Endothelial cell of umbilical vein (primary cell): ENCODE measurements at places on chromosomes 5 and 9. TPM values are rescaled to one million over a fixed set of nuclear protein-coding genes. Genes with fewer than 3 reads are reported as not detected.

GRCh38 chr9:108108852-108109448, 619.4 kb upstream of the KLF4 start:
- H3K27me3 ChIP-seq: no peaks in the 10 kb centered on the region
- no peaks in the 10 kb centered on the region for H3K36me3 ChIP-seq
- H3K4me3 ChIP-seq: no peak overlapping the region
- no peaks in the 10 kb centered on the region for H3K4me1 ChIP-seq
- H3K27ac ChIP-seq: no peak overlapping the region

PTGES2 gene
- 64.2 and 69.6 TPM in 2 replicates for total RNA-seq

DNA sequence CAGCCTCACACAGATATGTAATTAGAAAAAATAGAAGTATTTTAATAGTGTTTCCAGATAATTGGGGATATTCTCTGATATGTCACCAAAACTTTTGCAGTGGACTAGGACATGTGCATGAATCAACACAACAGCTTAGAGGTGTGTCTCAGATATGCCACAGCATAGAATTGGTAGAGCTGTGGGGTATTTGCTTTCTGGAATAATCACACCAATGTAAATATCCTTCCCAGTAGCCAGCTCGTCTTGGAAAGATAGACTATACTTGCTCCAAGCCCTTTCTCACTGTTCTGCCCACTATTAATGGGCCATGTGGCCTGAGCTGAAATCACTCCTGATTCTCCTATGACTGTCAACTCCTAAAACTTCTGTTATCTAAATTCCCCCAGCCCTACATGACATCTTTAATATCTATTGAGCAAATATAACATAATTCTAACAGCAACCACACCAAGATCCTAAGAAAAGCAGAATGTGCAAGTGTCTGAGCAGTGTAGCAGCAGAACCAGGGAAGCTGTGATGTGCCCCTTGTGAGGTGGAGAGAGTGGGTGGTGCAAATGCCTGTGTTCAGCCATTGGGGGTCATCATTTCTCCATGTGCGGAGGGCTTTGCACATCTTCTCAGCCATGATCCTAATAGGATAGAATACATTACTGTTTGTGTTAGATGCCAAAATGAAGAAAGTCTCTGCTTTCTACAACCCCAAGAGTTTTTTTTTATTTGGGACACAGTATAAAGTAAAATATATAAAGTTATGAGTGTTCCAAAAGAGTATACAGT, 65.0 kb downstream of the MELK start:
- no peaks in the 10 kb centered on the region for H3K27me3 ChIP-seq
- DNase-seq: peak; percentile 35
- no peak overlapping the region for H3K4me3 ChIP-seq
- H3K36me3 ChIP-seq: peaks cover 4% of the 10 kb centered on the region

DNA sequence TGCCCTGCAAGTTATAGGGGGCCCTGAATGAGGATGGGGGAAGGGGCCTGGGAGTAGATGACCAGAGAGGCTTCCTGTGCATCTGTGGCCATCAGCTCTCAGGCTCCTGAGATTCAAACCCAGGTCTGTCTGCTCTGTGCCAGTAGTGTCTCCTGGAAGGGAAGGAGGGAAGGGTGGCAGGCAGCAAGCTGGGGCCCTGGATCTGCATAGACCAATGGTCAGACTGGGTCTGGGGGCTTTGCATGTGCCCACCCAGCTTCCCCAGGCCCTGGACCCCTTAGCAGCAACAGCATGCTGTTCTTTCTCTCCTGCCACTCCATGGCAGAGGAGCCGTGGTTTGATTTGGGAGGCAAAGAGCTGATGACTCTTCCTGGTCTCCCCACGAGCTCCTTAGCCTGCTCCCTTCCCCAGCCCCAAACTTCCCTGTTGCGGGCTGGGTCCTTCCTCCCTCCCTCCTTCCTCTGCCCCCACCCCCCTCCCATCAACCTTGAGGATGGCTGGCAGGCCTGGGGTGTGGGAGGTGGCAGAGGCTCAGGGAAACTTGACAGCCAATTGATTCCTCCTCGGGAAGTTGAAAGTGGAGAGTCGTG, 31.6 kb downstream of the DAB2IP start:
- no peaks in the 10 kb centered on the region for H3K36me3 ChIP-seq
- no peaks in the 10 kb centered on the region for H3K4me1 ChIP-seq
- no peak for DNase-seq
- H3K27ac ChIP-seq: no peak overlapping the region
- no peak overlapping the region for H3K4me3 ChIP-seq

DNA sequence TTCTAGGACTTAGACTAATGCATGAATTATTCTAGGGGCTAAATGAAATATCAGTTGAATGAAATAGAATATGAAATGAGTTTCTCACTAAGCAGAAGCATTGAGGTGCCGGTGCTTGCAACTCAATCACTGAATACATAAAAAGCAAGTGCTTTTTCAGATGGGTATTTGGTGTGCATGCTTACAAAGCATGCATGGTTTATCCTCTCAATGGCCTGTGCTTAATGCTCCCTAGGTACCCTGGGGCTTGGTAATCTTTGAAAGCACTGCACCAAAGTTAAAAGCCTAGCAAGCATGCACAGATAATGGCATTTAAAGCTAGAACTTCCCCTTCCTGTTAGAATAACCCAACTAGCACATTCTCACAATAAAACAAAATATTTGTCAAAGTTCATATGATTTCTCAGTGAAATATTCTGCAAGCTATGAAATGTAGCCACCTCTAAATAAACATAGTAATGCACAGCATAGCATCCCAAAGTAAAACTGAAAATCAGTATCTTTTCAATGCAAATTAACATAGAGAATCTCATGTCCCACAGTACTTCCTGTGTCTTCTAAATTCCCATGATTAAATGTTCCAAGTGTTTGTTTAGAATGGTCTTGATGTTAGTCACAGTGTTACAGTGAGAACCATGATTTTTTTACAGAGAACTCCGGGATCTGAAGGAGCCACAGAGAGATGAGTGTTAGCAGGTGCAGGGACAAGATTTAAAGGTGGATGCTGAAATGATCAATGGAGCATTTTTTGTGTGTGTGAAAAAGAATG, 143.4 kb upstream of the CDH6 start:
- H3K4me3 ChIP-seq: no peak overlapping the region
- H3K36me3 ChIP-seq: no peaks in the 10 kb centered on the region
- no peak for DNase-seq
- H3K27me3 ChIP-seq: no peaks in the 10 kb centered on the region
- no peaks in the 10 kb centered on the region for H3K4me1 ChIP-seq
- no peak overlapping the region for H3K27ac ChIP-seq

GRCh38 chr5:14724633-14725032, 60.1 kb downstream of the OTULIN start:
- no peak overlapping the region for H3K4me3 ChIP-seq
- no peaks in the 10 kb centered on the region for H3K27me3 ChIP-seq
- H3K36me3 ChIP-seq: no peaks in the 10 kb centered on the region
- no peak overlapping the region for H3K27ac ChIP-seq
- H3K4me1 ChIP-seq: no peaks in the 10 kb centered on the region

DNA sequence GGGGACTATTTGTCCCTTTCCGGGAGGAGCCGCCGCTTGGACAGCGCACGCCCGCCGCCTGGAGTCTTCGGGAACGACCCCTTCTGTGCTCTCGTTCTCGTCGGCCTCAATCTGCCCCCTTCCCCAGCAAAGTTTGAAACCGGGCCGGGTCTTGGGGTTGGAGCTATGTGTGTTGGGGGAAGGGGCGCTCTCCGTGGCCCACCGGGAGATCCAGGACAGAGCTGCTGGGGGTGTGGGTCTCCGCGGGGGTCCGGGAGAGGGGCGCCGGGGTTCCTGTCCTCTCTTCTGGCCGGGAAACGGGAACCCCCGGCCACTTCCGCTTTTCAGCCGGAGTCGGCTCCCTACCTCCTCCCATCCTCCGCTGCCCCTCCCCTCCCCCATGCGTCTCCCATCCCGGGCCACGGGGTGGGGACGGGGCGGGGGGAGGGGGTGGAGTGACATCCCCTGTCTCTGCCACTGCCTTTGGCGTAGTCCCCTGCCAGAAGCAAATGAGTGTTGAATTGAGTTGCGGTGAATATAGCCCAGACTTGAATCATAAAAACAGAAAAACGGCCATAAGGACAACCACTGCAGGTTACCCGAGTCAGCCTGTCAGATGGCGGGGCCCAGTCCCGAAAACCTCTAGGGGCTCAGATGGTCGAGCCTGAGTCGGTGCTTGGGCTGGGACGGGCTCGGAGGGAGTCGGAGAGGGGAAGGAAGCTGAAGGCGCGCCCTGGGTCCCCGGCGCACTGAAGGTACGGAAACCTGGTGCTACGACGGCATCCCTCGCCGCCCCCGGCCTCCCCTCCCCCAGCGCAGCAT, 1.1 kb downstream of the CPLX2 start:
- no peaks in the 10 kb centered on the region for H3K27me3 ChIP-seq
- H3K36me3 ChIP-seq: no peaks in the 10 kb centered on the region
- no peak overlapping the region for H3K27ac ChIP-seq
- no peaks in the 10 kb centered on the region for H3K4me1 ChIP-seq

DNA sequence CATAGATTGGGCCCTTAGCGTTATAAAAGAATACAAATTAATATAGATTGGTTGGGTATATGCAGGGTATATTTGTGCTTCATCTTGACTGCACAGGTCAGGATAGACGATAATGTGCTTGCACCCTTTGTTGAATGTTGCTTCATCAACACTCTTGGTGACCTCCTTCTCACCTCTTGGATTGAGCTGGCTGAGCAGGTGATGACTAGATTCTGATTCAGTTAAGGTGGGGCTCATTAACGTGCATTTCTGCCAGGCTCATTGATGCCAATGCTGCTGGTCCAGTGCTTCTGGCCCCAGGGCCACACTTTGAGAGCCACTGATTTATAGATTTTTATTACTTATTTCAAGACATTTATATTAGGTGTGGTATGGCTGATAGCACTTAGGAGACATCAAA, 27.7 kb downstream of the PCSK5 start:
- H3K4me1 ChIP-seq: no peaks in the 10 kb centered on the region
- H3K27ac ChIP-seq: no peak overlapping the region
- no peak overlapping the region for H3K4me3 ChIP-seq
- DNase-seq: no peak

DNA sequence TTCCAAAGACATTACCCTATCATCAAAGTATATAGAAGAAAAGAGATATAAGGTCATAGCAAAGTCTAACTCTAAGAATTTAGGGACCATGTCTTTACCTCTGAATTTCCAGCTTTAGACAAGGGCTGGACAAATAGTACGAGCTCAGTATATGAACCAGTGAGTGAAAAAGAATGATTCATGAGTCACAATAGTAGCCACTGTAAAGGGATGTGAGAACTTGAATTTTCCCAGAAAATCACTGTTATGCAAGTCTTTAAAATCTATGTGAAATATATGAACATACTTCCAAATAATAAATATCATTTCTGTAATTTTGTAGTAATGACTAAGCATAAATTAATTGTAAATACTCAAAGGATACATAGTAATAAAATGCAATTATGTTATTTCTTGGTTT, 305.9 kb upstream of the PRR16 start:
- H3K27me3 ChIP-seq: no peaks in the 10 kb centered on the region
- H3K4me1 ChIP-seq: no peaks in the 10 kb centered on the region
- no peaks in the 10 kb centered on the region for H3K36me3 ChIP-seq
- no peak overlapping the region for H3K27ac ChIP-seq
- DNase-seq: no peak

- no peak overlapping the region for H3K4me3 ChIP-seq
- H3K27ac ChIP-seq: peak overlapping the region; percentile 77
- H3K27me3 ChIP-seq: no peaks in the 10 kb centered on the region
- no peaks in the 10 kb centered on the region for H3K36me3 ChIP-seq
Observed at GRCh38 chr5:172797771-172798191, 26.8 kb upstream of the DUSP1 start.

CCL28 gene
- total RNA-seq: 0.95 and 1.8 TPM in 2 replicates

IGFBPL1 gene
- total RNA-seq: not detected in 2 replicates

ABCA1 gene
- 6.6 and 9.8 TPM in 2 replicates for total RNA-seq

DNA sequence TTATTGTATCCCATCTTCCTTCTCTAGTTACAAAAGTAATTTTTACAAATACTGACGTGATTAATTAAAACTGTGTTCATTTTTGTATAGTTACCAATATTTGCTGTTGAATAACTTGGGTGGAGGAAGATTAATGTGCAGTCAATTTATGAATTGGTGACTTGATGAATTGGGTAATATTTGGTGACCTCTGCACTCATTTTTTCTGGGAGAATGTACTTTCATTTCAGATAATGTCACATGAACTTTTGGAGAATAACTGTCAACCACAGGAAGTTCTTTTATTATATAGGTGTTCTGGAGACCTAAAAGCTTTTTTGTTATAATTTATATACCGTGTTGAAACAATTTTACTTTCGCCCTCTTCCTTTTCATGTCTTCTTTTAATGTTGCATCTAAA, 26.4 kb upstream of the FKTN start:
- H3K27me3 ChIP-seq: no peaks in the 10 kb centered on the region
- no peak for DNase-seq
- peaks cover 4% of the 10 kb centered on the region for H3K36me3 ChIP-seq
- no peak overlapping the region for H3K4me3 ChIP-seq
- no peak overlapping the region for H3K27ac ChIP-seq
- H3K4me1 ChIP-seq: no peaks in the 10 kb centered on the region

PCDHB5 gene
- total RNA-seq: 0.27 and 0.28 TPM in 2 replicates

- H3K36me3 ChIP-seq: peaks cover 7% of the 10 kb centered on the region
- no peak overlapping the region for H3K4me3 ChIP-seq
- H3K4me1 ChIP-seq: peaks cover 6% of the 10 kb centered on the region
- no peaks in the 10 kb centered on the region for H3K27me3 ChIP-seq
- H3K27ac ChIP-seq: no peak overlapping the region
Observed at GRCh38 chr9:133151601-133152525, 11.9 kb downstream of the GBGT1 start.

CDHR2 gene
- total RNA-seq: not detected in 2 replicates

DNA sequence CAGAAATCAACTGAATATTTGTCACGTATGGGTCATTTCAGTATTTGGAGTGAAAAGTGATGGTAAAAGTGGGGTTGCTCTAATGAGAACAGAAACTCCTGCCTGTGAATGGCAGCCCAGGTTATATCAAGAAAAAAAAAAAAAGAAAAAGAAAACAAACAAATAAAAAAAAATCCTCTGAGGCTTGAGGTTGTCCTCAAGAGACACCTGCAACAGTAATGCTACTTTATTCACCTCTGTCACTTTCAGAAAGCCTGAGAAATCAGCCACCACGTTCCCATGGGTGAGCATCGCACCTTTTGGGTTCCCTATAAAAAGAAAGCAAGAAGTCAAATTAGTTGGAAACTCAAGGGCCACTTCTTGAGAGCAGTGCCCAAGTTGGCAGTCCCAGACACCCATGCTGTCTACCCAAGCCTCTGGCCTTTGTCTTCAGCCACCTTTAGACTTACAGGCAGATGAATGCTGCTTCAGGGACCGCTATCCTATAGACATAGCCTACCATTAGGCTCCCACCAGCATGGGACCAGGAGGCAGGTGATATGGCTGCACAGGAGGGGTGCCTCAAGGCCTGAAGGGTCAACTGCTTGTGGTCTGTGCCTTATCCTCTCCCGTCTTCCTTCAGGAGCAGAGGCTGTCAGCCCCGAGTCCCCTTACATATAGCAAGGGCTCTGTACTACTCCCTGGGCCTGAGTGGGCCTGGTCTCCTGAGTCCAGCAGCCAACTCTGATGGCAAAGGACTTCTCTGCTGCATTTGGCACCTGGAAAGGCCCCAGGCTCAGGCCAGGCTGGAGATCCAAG, 31.1 kb upstream of the MEIKIN start:
- no peak for DNase-seq
- H3K27ac ChIP-seq: no peak overlapping the region
- no peak overlapping the region for H3K4me3 ChIP-seq
- no peaks in the 10 kb centered on the region for H3K36me3 ChIP-seq
- no peaks in the 10 kb centered on the region for H3K27me3 ChIP-seq
